H9 (cell line): ENCODE measurements at places on chromosomes 12 and 14.

DNA sequence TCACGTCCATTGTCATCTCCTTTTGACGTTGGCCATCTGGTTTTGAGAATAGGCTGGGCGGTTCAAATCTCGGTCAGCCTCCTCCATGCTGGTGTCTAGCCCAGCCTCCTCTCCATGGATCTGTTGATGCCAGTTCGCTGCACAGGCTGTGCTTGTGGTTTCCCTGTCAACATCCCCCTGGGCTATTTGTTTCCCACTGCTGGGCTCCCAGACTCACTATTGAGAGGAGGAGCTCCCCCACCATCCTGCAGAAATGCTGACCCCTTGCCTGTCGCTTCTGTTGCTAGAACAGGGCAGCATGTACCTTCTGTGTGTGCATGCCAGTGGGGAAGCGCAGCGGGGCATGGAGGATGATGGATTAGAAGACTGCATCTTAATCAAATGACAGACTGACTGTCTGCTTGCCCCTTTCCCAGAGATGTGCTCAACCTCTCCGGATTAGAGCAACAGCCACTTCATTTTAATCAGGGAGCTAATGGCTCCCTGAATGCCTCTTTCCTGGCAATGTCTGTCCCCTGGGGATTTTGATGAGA lies 170.5 kb downstream of the TSPAN9 start:
- H3K36me3 ChIP-seq = peaks cover 2% of the 10 kb centered on the region; the same call in 2 of the 3 replicates
- H3K27ac ChIP-seq = no peak overlapping the region
- H3K4me3 ChIP-seq = no peak overlapping the region
- H3K4me1 ChIP-seq = no peaks in the 10 kb centered on the region
- no peak for DNase-seq

GRCh38 chr12:13049816-13050215 lies 5.6 kb downstream of the FAM234B start:
- H3K36me3 ChIP-seq = peaks cover 21% of the 10 kb centered on the region
- H3K27me3 ChIP-seq = no peaks in the 10 kb centered on the region

DNA sequence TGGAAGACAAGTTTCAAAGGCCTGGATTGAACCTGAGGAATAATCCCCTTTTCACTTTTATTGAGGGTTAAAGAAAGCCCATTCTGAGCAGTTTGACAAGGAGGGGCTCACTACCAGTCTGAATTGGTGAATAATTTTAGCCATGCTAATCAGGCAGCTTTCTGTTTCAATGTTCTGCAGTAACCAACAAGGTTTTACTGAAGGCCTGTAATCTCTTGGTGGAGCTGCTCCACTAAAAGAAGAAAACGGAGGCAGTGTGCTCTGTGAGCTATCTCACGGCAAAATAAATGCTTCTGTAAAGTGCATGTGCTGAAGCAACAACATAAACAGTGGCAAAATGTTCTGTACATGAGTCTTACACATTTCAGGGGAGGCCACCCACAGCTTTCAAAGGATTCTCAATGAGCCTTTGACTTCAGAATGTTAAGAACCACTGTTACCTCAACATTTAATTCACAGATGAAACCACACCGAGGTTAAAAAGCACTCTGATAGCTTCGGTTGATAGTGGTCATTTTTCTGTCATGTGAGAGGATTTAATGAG lies 111.2 kb downstream of the LRIG3 start:
- no peak overlapping the region for H3K4me3 ChIP-seq
- no peaks in the 10 kb centered on the region for H3K4me1 ChIP-seq
- no peaks in the 10 kb centered on the region for H3K36me3 ChIP-seq
- H3K27ac ChIP-seq = no peak overlapping the region
- DNase-seq = no peak

GRCh38 chr12:34291426-34291901 lies 269.2 kb downstream of the ALG10 start:
- peaks cover 19% of the 10 kb centered on the region for H3K36me3 ChIP-seq
- no peaks in the 10 kb centered on the region for H3K27me3 ChIP-seq
- no peak overlapping the region for H3K27ac ChIP-seq
- no peak for DNase-seq

- H3K4me3 ChIP-seq = no peak overlapping the region
- no peaks in the 10 kb centered on the region for H3K36me3 ChIP-seq
- H3K27me3 ChIP-seq = no peaks in the 10 kb centered on the region
These were observed 31.8 kb downstream of the ISCA2 start for GRCh38 chr14:74525361-74525851.

DNA sequence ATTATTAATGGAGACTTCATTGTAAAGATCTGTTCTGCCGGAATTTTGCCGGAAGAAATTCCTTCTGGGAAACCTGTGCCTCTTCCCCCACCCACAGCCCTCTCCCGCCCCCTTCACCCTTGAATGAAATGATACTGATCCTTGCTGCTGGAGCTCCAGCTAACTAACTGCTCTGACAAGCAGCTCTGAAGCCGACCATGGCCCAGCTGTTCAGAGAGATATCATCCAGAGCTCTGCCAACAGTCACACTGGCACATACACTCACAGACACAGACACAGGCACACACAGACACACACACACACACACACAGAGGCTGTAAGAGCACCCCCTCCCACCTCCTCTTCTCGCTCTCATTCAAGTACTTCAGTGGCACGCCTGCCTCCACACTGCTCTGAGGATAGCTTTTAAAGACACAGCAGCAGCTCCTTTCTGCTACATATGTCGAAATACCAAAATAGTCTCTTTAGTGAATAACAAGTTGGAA lies 88.6 kb downstream of the R3HDM2 start:
- peaks cover 5% of the 10 kb centered on the region; the same call in 1 of the 2 replicates for H3K4me1 ChIP-seq
- no peak overlapping the region for H3K27ac ChIP-seq
- H3K36me3 ChIP-seq = no peaks in the 10 kb centered on the region
- H3K4me3 ChIP-seq = peak overlapping the region; percentile 64; the same call in 1 of the 3 replicates
- no peaks in the 10 kb centered on the region for H3K27me3 ChIP-seq
- DNase-seq = peak; percentile 65

DNA sequence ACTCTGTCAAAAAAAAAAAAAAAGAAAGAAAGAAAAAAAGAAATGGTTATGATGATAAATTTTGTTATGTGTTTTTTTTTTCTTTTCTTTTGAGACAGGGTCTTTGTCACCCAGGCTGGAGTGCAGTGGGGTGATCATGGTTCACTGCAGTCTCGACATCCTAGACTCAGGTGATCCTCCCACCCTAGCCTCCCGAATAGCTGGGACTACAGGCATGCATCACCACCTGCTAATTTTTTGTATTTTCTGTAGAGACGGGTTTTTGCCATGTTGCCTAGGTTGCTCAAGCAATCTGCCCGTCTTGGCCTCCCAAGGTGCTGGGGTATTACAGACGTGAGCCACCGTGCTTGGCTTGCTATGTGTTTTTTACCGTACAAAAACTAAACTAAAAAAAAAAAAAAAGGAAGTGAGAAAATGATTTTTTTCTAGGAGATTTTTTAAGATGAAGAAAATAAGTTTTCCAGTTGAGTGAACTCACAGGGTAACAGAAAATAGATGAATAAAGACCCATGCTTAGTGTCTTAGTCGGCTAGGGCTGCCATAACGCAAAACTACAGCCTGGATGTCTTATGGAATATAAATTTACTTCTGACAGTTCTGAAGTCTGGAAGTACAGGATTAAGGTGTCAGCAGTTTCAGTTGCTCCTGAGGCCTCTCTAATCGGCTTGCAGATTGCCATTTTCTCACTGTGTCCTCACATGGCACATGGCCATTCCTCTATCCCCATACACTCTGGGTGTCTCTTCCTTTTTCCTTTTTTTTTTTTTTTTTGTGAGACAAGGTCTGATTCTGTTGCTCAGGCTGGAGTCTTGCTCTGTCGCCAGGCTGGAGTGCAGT lies 13.2 kb upstream of the APOF start:
- no peak overlapping the region for H3K27ac ChIP-seq
- no peak for DNase-seq
- no peaks in the 10 kb centered on the region for H3K4me1 ChIP-seq
- no peak overlapping the region for H3K4me3 ChIP-seq
- no peaks in the 10 kb centered on the region for H3K27me3 ChIP-seq
- no peaks in the 10 kb centered on the region; the same call in 1 of the 2 replicates for H3K36me3 ChIP-seq

DNA sequence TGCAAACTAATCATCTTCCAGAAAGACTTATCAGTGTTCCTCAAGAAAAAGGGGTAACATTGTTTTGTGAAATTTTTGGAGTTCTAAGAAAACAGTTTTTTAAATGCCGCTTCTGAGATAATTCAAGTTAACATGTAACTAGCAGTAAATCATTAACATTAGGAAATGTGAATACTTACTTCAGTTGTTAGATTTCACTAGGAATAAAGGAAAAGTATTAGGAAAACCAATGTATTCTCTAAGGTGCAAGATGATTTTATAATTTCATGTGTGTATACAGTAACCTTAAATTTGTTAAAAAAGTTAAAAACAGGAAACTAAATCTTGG lies 36.8 kb downstream of the PAPOLA start:
- H3K27me3 ChIP-seq = no peaks in the 10 kb centered on the region
- peaks cover 26% of the 10 kb centered on the region for H3K36me3 ChIP-seq
- H3K27ac ChIP-seq = no peak overlapping the region
- DNase-seq = no peak
